Activated T-cell treated with anti-CD3 and anti-CD28 coated beads, Interleukin-2, amount 50 U/mL, for 24 hours (primary cell): ENCODE measurements at places on chromosomes 3 and 15.

GRCh38 chr15:91924837-91925495 is 71.5 kb downstream of the SLCO3A1 start:
- no peak for DNase-seq

GRCh38 chr3:48997714-48998637 is 7.9 kb downstream of the P4HTM start:
- no peak for DNase-seq

GRCh38 chr15:39598186-39598850 is 17.4 kb downstream of the THBS1 start:
- DNase-seq = no peak

DNA sequence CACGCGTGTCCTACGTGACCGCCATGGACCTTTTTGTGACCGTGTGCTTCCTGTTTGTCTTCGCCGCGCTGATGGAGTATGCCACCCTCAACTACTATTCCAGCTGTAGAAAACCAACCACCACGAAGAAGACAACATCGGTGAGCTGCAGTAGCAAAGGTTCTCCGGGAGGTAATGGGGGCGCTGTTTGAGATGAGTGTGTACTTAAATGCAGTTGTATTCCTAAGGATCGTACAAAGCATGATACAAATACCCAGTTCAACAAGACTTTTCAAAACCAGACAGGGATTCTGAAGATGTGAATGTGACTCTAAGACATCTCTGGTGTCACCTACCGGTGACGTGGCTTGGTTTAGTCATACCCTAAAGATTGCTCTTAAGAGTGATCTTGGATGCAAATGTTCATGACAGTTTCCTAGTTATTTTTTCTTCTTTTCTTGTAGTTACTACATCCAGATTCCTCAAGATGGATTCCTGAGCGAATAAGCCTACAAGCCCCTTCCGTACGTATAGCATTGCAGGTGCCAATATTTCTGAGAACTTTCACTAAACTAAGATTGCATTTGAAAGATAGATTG is 556.6 kb downstream of the GABRG3 start:
- DNase-seq = no peak

DNA sequence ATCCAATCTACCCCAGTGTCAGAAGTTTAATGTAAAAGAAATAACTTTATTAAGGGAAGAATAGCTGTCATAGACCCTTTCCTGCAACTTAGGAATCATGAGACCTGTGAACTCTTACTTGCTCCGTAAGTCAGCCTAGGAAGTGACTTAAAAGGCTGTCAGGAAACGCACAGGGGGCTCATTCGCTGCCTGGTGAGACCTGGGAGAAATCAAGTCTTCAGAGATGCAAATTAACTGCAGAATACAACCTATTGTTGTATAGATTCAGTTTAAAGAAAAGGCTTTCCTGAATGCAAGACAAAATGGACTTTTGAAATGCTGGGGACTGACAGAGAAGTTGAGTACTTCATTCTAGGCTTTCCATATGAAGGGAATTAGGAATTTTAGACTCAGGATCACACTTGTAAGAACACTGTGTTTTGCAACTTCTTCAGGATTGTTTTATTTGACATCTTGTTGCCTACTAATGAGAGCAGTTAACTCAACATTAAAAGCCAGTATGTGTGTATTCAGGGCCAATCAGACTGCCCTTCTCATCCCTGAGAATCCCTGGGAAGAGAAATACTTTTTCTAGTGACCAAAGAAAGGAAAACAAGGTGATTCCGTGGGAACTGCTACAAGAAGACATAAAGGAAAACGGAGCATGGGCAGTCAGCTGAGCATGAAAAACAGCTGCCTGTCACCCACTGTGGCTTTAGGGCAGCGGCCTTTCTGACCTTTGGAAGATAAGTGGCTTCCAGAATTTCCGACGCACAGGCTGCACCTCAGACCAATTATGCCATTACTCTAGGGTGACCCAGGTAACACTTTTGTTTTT is 18.5 kb upstream of the DPPA4 start:
- DNase-seq = no peak

- DNase-seq = peak; percentile 30
Measured at GRCh38 chr3:132210476-132211346, 106.5 kb upstream of the ACP3 start.

DNA sequence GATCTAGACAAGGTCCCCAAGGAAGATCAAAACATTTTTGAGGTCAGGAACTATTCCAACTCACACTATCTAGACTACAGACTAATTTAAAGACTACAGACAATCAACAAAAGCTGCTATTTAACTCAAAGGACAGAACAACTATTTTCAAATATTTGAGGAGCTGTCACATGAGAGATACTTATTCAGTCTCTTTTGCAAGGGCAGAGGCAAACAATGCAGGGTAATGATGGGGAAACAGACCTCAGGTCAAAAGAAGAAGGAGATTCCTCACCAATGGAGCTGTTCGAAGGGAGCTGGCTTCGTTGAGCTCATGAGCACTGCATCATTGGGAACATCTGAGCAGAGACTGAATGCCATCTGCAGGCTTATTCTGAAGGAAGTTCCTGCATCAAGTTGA is 231.9 kb downstream of the DTWD1 start:
- DNase-seq = no peak

- no peak for DNase-seq
Measured at GRCh38 chr3:193391902-193392301, 13.3 kb upstream of the ATP13A5 start.

DNA sequence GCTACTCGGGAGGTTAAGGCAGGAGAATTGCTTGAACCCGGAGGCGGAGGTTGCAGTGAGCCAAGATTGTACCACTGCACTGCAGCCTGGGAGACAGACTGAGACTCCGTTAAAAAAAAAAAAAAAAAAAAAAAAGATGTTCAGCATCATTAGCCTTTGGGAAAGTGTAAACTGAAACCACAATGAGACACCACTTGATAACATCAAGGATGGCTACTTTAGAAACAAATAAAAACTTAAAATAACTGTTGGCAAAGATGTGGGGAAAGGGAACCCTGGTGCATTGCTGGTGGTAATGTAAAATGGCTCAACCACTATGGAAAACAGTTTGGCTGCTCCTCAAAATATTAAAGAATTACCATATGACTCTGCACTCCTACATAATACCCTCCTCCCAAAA is 1.9 kb downstream of the LEO1 start:
- DNase-seq = no peak

DNA sequence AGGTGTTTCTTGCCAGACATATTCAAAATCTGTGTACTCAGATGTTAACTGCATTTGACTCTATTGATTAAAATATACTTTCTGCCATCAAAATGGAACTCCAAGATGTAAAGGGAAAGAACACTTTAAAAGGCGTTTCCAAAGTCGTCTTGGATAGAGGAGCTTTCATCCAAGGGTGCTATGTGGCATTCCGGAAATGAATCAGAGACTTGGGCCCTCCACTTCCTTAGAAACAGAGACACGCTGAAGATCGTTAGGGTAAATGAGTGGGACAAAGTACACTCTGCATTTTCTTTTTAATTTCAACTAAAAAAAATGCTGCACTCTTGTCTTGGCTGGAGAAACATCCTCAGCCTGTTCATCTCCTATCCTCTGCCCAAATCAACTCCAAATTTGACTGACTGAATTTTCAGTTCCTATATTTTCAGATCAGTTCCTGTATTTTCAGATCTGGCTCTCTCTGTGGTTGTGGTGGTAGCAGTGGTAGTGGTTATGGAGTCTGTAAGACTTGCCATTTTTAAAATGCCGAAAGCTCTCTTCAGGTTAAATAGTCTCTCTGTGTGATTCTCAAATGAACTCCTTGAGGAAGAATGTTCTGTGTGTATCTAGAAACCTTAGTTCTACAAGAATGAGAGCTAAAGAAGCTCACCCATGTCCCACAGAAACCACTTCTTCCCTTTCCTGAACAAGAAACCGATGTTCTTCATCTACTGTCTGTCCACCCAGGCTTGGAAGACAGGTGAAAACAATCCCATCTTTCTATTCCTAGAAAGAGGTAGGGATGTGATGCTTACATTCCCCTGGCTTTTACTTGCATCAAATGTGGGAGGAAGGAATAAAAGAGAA is 156.8 kb upstream of the ICE2 start:
- DNase-seq = no peak

DNA sequence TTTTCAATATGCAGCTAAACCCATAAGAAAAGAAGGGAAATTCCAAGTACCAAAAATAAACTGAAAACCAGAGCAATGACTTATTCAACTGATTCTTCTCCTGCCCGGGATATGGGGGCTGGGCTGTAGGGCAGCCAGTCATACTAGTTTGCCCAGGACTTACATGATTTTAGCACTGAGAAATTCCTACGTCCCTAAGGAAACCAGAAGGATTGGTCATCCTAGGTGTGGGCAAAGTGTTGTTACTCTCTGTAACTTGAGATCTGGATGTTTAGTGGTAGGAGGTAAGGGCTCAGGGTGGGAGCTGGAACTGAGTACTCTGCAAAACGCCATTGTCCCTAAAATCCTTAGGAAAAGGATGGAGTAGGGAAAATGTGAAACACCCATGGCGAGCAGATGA is 1.2 kb upstream of the DAZL start:
- no peak for DNase-seq

- DNase-seq = no peak
Measured at GRCh38 chr3:106628407-106628806, 748.8 kb upstream of the CCDC54 start.

- no peak for DNase-seq
Measured at GRCh38 chr3:130843441-130843840, 50.4 kb upstream of the ATP2C1 start.

DNA sequence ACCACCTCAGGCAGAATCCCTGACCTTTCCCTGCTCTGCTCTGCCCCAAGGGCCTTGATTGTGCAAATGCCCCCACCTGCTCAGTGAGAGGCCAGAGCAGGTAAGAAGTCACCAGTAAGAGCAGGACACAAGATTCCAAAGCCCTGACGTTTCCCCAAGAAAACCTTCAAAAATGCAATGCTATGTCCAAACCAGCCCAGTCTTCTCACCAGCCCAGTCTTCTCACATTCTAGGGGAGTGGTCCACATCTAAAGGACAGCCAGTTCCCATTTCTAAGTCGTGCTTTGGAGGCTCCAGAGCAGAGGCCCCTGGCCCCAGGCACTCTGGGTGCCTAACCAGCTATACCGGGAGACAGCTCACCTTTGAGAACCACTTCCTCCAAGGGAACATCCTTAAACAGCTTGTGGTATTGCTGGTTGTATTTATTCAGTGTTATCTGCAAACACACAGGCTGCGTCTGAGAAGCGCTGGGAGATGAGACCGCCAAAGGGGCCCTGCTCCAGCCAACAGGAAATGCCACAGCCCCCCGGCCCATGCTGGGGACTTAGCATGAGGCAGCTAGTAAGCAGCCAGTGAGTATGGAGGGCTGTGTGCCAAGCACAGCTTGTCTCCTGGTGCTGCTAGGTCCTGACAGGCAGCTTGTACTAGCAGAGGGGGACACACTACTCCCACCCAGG is 29.3 kb downstream of the GRAMD2A start:
- no peak for DNase-seq

- peak; percentile 67 for DNase-seq
Measured at GRCh38 chr3:53161820-53162671, 1.0 kb downstream of the PRKCD start.

GRCh38 chr15:92413510-92413909 is 19.8 kb downstream of the ST8SIA2 start:
- DNase-seq = no peak

DNA sequence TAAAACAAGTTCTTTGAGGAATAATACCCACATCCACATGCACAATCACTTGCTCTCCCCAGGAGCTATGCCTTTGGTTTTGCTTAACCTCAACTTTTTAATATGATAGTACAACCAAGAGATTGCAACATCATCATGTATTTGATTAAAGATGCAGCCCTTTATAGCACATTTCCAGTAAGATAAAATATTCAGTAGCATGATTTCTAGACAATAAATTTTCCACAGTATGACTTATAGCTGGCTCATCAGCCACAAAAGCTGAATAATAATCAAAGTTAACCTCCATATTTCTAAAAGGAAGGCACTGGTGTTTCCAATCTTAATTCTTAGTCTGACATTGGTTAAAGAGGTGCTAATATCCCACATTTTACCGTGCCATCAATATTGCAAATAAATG is 622.5 kb downstream of the TBL1XR1 start:
- no peak for DNase-seq

- no peak for DNase-seq
Measured at GRCh38 chr15:100075229-100075628, 266.5 kb downstream of the ADAMTS17 start.

DNA sequence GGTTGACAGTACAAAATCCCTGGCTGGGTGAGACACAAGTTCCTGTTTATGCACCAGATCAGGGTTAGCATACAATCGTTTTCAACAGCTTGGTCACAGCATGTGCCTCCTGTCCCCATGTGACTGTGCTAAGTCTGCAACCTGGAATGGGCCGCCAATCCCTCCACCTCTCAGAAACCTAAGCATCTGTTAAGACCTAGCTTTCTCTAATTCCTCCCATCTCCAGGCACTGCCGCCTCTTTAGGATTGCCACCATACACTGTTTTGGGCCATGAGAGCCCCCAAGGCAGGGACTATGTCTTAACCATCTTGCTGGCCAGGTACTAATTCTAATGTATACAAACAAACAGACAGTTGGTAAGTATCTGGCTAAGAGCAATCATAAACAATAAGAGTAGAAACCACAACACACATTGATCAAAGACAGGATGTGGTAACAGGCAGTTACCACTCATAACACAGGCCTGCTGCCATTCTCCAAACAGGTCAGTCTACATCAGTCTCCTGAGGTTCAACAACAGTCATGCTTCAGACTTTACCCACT is 25.6 kb downstream of the SEC22C start:
- DNase-seq = no peak

DNA sequence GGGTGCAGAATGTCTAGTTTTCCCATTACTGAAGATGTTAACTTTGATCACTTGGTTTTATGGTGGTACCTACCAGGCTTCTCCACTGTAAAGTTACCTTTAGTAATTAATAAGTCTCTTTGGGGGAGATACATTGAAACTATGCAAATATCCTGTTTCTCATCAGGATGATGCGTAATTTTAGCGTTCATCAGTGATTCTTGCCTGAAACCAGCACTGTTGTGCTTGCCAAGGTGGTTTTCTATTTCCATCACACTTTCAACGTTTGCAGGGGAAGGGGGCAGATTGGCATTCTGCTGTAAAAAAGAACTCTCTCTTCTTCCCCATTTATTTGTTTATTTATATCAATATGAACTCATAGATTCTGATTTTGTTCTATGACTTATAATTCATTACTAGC is 61.0 kb downstream of the SSR3 start:
- no peak for DNase-seq

DNA sequence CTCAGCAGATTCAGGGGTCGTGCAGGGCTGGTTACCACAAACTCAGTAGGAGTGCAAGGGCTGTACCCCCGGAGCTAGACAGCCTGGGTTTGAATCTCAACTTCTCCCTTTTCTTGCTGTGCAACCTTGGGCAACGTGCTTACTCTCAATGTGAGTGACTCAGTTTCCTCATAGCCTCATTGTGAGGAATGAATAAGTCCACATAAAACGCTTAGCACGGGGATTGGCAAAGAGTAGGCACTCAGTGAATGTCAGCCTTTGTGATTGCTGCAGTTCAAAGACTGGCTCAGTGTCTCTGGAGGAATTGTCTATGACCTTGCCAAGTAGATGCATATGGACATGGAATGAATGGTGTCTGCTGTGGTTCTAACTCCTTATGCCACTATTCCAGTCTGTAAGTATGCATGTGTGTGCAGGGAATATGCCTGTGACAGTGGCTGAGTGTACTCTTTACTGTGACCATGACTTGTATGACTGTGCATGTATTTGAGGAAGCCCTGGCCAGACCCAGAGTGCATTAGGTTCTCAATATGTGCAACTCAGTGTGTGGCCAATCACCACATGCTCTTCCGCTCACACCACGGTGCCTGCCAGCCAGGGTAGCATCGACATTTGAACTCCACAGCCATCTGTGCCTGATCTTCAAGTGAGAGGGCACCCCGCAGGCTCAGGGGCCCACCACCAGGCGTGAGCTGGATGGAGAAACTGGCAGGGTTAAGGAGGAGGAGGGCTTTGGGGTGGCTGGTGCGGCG is 900 bp upstream of the HYAL3 start:
- DNase-seq = no peak
